Activated CD4-positive, alpha-beta memory T cell treated with anti-CD3 and anti-CD28 coated beads for 36 hours (primary cell): ENCODE measurements at places on chromosomes 1 and 21. TPM values are rescaled to one million over a fixed set of nuclear protein-coding genes. Genes with fewer than 3 reads are reported as not detected.

The FCRL6 gene
- not detected for total RNA-seq

The RXFP4 gene
- total RNA-seq = not detected

The TIAM1 gene
- 74.9 TPM for total RNA-seq

DNA sequence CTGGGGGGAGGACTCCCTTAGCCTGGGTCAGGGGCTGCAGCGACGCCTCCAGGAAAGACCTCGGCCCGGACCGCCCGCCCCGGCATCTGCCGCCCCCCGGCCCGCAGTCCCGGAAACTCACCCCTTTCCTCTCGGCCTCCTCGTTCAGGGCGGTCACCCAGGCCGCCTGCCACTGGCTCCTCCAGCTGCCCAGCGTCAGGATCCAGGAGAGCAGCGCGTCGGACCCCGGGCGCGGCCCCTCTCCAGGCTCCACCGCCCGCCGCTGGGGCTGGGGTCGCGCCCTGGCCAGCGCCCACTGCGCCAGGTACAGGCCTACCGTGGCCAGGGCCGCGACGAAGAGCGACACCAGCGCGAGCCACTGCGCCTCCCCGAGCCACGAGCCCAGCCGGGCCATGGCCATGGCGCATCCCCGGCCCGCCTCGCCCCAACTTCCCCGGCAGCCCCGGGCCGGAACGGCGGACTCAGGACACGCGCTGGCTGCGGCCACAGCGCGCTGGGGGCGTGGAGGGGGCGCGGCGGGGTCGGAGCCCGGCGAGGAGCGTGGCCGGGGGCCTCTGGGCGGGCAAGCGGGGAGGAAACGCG is 478 bp downstream of the C2CD2 start:
- no peak for DNase-seq

DNA sequence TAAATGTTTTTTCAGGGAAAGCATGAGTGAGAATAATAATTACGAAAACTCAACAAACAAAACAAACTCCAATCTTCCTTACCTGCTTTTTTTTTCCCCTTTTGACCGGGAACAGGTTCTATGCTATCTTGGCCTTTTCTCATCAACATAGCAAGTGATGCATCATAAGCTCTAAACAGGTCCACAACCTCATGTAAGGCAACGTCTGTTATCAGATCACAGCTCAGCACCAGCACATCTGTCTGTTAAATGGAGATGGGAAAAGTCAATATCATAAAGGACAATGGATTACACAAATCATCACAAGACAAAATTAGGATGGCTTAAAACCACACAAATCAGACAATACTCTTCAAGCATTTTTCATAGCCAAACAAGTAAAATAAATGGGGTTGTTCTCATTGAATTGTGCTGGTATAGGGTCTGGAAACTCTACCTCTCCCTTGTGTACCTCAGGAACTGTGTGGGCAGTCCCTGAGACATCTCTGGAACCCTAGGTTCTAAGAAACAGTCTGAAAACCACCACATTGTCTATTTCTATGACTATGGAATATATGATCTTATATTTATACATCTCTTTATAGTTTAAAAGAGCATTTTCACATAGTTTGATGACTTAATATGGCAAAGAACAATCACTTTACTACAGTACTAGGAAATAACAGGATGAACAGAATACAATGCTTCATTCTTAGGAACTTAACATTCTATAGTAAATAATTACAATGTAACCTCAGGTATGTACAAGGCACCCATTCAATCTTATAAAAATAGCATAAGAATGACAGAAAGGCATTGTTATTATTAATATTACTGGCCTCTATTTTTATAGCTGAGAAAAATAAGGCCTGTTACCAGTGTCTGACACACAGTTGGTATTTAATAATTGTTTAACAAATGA is 44.7 kb downstream of the EIF2B3 start:
- peak; percentile 36 for DNase-seq

DNA sequence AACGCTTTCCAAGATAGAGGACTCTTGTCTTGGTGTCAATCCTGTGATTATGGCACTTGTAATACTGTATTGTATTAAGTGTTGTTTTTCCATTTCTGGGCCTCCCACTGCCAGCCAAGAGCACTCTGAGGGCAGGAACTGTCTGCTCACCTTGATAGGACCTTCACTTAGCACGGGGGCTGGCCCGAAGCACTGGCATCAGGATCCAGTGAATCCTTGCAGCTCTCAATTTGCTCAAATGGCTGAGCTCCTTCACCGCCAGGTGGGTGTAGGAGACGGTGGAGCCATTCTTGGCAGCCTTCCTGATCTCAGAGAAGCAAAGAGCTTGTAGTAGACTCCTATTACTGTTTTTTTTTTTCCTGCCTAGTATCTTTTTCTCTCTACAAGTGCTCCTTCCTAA is 17.7 kb downstream of the MECR start:
- DNase-seq = no peak

DNA sequence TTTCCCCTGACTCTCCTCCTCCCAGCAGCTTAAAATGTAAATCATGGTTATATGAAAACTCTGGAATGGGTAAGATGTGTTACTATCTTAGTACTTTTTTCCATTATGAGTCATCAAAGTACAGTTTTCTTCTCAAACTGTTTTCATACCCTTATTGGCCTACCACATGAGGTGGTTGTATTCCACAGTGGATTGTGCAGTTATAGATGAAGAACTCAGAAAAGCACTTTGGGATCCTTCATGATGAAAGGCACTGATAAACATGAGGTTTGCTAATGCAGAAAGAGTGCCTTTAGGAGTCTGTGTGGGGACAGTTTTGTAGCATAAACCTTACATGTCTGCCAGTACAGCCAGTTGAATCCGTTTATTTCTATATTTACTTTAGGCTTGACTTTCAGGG is 32.0 kb upstream of the MYOCOS start:
- no peak for DNase-seq

DNA sequence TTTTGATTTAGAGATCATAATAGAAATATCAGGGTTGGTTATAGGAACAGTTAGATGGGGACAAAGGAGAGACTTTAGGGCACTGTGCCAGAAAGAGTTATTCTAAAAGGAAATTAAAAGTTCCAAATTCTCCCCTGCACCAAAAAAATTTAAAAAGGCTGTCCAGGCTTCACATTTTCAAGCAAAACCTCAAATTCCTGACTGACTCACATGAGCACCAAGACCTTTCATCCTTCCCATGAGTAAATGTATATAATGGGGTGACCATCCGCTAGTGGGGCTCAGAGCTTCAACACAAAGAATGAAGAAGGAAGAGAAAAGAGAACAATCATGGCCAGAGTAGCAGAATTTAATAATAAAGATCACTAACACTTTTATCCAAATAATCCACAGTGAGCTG is 131.6 kb upstream of the MROH9 start:
- DNase-seq = no peak

GRCh38 chr1:156601892-156602291 is 613 bp upstream of the GPATCH4 start:
- DNase-seq = no peak

The DNASE2B gene
- not detected for total RNA-seq

The CCDC17 gene
- total RNA-seq = 1.1 TPM

DNA sequence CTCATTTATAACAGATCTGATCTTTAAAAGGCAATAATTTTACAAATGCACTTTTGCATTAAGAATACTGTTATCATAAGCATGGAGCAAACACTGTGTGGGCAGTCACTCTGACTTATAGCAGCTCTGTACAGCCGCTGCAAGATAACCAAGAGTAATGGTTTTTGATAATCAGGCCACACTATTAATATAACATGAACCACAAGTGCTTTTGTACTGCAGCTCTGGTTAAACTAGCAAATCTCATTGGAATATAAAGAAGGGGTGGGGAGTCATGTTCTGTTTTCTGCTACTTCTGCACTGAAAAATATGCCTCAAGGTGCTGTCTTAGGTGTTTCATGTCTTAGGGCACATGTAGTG is 357.4 kb downstream of the LMO4 start:
- DNase-seq = no peak

GRCh38 chr1:24932284-24932683 is 2.2 kb upstream of the RUNX3 start:
- peak; percentile 76 for DNase-seq

The B3GALT5 gene
- total RNA-seq = not detected

DNA sequence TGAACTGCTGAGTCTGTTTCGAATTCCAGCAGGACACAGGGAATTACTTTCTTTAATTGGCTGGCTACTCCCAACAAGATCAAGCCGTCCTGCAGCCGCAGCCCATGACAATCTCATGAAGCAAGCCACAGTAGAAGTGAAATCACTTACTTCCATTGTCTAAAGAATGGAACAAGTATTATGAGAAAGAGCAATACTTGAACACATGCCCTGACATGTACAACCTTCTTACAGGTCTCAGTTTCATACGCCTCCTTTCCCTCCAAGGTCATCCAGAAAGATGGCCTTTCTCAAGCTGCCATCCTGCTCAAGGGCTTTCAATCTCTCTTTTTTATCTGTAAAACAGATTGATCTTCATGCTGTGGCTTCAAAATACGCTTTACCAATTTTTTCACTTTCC is 85.1 kb downstream of the PCSK9 start:
- no peak for DNase-seq

GRCh38 chr1:152107984-152108881 is 7.0 kb downstream of the TCHH start:
- no peak for DNase-seq

DNA sequence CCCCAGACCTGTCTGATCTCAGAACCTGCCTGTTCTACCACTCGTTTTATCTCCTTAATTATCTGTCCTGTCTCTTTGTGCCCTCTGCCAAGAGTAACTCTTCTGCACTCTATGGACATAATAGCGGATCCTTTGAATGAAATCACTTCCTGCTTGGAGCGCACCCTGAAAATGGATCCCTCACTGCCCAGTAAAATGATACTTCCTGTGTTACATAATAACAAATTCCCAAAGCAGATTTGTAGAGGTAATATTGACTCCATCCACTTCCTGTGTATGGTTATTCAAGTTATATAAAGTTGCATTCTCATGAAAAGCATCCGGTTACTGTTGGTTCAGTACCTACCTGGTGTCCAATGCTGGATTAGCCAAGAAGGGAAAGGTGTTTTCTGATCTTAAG is 246.0 kb downstream of the TRABD2B start:
- DNase-seq = no peak

The FTCD gene
- 0.22 TPM for total RNA-seq

The C1QB gene
- not detected for total RNA-seq

The NRIP1 gene
- total RNA-seq = 5.4 TPM

- no peak for DNase-seq
Observed at GRCh38 chr1:230548997-230549396, 93.3 kb upstream of the COG2 start.

The RNF186 gene
- total RNA-seq = not detected

- no peak for DNase-seq
Observed at GRCh38 chr1:44860331-44860730, 17.3 kb upstream of the PTCH2 start.

The LYPD8 gene
- total RNA-seq = not detected

GRCh38 chr1:21050031-21050430 is 126.7 kb downstream of the EIF4G3 start:
- no peak for DNase-seq

DNA sequence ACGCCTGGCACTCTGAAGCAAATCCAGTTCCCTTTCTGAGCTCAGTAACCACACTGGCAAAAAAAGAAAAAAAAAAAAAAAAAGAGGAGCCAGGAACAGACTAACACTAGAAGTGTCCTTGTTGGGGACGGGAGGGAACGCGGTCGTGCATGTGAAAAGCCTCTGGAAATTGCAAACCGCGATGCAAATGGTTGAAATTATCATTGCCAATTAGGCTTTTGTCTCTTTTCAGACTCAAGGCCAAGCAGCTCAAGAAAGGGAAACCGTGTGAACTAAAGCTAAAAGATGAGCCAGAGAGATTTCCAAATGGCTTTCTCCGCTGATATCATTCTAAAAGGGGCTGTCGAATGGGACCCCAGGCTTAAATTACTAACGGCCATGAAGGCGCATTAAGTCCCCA is 13.5 kb downstream of the TRABD2B start:
- DNase-seq = no peak

- no peak for DNase-seq
Observed at GRCh38 chr1:218679391-218679790, 334.3 kb downstream of the TGFB2 start.

DNA sequence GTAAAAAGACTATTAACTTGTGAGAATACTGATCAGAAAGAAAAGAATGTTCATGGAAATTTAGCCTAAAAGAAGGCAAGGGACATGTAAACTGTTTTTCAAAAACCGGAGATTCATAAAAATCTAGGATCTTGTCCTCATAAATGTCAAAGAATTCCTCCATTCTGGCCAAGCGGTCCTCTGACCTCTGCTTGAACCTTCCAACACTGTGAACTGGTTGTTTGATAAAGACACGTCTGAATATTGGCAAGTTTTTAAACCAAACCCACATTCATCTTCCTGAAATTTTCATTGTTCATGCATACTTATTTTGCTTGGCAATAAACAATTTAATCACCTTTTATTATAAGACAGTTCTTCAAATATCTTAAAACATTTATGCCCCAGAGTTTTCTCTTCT is 19.8 kb downstream of the ASPM start:
- DNase-seq = no peak

The RAB13 gene
- total RNA-seq = 4.1 TPM

- no peak for DNase-seq
Observed at GRCh38 chr1:41417335-41417682, 56.1 kb downstream of the FOXO6 start.

- no peak for DNase-seq
Observed at GRCh38 chr1:219099307-219099706, 74.4 kb upstream of the LYPLAL1 start.

- no peak for DNase-seq
Observed at GRCh38 chr21:35037384-35037765, 11.7 kb downstream of the RUNX1 start.

The PTGER3 gene
- total RNA-seq = not detected

The OR2T2 gene
- not detected for total RNA-seq

The MEAF6 gene
- 89.6 TPM for total RNA-seq

The CYP4Z1 gene
- total RNA-seq = not detected

- no peak for DNase-seq
Observed at GRCh38 chr1:118986555-118987467, 1.3 kb downstream of the TBX15 start.

The GABRD gene
- total RNA-seq = not detected

DNA sequence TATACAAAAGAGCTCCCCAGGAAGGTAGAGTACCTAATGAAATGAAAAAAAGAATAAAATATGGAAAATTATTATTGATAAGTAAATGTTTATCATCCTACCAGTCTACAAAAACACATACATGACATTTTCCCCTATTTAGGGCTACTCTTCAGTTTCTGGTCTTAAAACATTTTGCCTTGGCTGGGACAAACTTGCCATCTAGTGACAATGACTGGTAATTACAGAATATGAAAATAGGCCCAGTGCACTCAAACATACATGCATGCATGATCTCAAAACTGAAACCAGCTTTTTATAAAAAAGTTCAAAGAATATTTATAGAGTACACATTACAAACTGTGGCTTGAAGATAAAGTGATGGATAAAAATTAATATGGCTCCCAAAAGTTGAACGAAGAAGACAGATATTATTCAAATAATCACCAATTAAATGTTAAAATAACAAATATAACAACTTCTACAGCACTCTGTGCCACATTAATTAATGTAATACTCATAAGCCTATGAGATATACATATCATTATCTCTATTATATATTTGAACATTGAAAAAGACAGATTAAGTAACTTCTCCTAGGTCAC is 10.5 kb upstream of the RNPC3 start:
- DNase-seq = no peak

GRCh38 chr1:116909512-116910378 is at the start of gene PTGFRN:
PTGFRN (plus strand) TSS chr1:116909916; CDS start chr1:116910204, 288 bp downstream.
- DNase-seq = peak; percentile 36

GRCh38 chr1:161207173-161207572 is 5.0 kb downstream of the NDUFS2 start:
- no peak for DNase-seq
